Fibroblast of skin of scalp (primary cell): ENCODE measurements at places on chromosomes 3 and 15.

DNA sequence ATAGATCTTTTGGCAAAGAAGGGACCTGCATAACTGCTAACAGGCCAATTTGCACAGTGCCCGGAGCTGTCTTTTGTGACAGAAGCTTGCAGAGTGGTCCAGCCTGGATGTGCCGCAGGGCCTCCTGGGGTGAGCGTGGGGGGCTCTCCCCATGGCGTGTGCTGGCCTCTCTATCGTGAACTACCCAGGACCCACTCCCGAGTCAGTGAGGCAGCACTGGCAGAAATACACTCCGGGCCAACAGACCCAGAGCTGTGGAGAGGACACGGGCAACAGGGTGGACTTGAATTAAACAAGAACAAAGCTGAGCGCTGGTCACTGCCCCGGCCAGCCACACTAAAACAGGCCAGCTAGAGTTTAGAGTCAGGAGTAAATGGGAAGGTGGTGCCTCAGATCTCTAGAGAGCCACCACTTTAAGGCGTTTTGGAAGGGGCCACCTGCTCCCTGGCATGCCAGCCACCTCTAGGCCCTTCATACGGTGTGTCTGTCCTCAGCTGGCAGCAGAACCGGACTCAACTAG, 152.1 kb downstream of the KLF13 start:
- DNase-seq = no peak

DNA sequence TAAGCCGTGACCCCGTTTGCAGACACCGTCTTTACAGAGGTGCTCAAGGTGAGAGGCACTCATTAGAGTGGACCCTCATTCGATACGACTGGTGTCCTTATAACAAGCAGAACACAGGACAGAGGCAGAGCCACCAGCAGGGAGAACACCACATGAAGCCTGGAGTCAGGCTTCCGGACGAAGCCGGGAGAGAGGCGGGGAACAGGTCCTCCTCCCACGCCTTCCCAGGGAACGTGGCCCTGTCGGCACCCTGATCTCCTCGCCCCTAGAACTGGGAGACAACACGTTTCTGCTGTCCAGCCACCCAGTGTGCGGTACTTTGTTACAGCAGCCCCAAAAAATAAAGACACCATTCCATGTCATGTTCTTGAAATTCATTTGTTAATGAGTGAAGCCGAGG, 33.6 kb downstream of the ZDHHC19 start:
- DNase-seq = no peak

- DNase-seq = no peak
These were observed 88.7 kb downstream of the SEMA5B start for GRCh38 chr3:122938783-122939425.

GRCh38 chr3:16385151-16385550, 120.1 kb downstream of the OXNAD1 start:
- DNase-seq = no peak

- DNase-seq = no peak
These were observed 90.8 kb downstream of the LRIG1 start for GRCh38 chr3:66409771-66410754.

DNA sequence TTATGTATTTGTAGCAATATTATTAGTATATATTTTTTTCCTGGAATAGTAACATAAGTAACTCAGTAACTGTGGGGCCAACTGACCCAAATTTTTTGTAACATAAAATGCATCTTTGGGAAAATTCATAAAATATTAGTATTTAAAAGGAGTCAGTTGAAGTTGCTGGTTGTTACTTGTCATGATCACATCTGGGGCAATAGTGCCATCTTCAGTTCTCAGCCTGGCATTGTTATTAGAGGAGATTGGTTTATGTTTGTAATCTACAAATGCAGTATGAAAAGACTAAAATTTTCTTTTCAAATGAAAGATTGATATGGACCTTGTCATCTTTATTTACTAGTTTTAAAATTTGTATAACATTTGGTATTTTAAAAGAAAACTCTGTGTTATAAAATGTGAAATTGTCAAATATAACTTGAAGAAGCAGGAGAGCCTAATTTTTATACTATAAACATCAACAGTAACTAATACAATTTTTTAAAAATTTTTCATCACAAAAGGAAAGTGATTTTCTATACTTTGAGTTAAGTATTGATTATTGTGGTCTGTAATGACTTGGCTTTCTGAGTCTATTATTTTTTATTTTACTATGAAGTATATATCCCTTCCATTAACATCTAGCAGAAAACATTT, 38.8 kb upstream of the MLF1 start:
- DNase-seq = peak; percentile 67

DNA sequence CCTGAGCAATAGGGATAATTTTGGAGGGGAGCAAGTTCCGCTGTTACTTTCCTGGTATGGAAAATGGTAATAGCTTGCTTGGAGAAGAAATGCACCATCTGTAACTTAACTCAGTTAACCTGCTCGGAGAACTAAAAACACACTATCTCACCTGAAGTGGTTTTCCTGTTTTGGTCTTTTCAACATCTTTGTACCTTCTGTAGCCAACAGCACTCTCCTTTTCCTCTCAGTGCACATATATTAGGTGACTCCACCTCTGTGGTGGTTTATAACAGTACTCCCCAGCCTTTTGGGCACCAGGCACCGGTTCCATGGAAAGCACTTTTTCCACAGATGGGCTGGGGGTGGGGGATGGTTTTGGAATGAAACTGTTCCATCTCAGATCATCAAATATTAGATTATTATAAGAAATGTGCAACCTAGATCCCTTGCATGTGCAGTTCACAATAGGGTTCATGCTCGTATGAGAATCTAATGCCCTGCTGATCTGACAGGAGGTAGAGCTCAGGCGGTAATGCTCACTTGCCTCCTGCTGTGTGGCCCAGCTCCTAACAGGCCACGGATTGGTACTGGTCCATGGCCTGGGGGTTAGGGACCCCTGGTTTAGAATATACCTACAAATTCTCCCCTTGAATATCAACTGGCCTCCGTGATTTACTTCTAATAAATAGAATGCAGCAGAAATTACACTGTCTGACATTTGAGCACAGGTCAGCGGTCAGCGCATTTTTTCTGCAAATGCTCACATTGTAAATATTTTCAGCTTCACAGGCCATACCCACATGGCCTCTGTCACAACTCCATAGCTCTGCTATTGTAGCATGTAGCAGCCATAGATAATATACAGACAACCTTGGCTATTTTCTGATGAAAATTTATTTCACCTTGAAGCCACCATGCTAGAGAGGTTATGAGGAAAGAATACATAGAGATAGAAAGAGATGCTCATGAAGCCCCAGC, 83.8 kb upstream of the SUCLG2 start:
- DNase-seq = no peak
